Vagina (tissue), 2 donors: ENCODE measurements at places on chromosomes 1 and 21.
A peak's percentile ranks its signal among the peaks of the same experiment; 100 is the strongest.

DNA sequence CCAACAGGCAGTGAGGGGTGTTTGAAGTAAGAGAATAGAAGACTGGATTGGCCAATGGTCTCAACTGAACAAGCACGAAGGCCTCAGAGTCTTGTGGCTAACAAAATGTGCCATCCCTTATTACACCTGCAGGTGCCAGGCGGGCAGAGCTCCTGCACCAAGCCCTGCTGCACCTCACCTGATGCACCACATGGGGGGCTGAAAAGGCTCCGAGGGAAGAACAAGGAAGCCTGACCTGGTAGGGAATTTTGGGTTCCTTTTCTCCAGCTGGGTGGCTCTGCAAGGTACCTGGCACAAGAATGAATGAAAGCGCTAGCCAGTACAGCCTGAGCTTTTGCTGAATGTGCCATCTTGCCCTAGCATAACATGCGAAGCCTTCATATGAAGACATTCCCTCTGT is 9.7 kb downstream of the HSD3B1 start:
- H3K27me3 ChIP-seq = no peaks in the 10 kb centered on the region
- no peaks in the 10 kb centered on the region for H3K4me1 ChIP-seq
- no peak for DNase-seq
- H3K36me3 ChIP-seq = no peaks in the 10 kb centered on the region
- H3K4me3 ChIP-seq = no peak overlapping the region

DNA sequence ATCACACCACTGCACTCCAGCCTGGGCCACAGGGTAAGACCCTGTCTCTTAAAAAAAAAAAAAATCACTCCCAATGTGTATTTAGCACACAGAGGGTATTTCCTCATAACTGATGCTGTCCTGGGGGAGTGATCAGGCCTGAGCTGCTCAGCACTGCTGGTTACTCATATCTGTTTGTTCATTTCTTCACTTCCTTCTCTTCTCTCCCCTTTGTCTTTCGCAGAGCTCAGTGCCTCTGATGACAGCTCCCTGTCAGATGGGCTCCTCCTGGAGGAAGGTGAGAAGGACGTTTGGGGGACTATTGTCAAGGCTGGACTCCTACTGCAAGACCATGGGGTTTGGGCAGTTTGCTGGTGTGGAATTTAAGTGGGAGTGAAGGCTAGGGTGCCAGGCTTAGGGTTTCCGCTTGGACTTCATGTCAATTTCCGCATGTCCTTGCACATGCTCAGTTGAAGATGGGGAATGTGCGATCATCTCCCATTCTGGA is 13.0 kb downstream of the INAVA start:
- no peaks in the 10 kb centered on the region for H3K36me3 ChIP-seq
- no peak overlapping the region for H3K4me3 ChIP-seq
- no peak for DNase-seq
- no peaks in the 10 kb centered on the region for H3K27me3 ChIP-seq
- no peak overlapping the region for H3K27ac ChIP-seq
- H3K4me1 ChIP-seq = peaks cover 12% of the 10 kb centered on the region

GRCh38 chr1:33719771-33720670 is 143.9 kb upstream of the HMGB4 start:
- H3K27ac ChIP-seq = no peak overlapping the region
- no peaks in the 10 kb centered on the region for H3K4me1 ChIP-seq
- H3K36me3 ChIP-seq = no peaks in the 10 kb centered on the region
- H3K4me3 ChIP-seq = no peak overlapping the region
- H3K27me3 ChIP-seq = no peaks in the 10 kb centered on the region

DNA sequence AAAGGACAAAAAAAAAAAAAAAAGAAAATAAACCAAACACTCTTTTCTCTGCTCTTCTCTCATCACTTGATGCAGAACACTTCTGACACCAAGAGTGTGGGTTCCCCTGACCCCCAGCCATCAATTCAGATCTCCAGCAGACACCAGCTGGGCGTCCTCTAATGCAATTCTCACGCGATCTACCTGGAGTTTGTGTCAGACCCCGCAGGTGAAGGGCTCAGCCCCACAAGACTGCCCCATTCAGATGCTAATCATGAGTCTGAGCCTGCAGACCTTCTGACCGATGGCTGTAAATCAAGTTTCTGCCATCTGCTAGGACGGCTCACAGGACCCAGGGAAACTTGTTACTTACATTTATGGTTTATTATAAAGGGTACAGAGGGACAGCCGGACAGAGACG is 133.6 kb upstream of the C1orf174 start:
- no peak for DNase-seq
- no peak overlapping the region for H3K4me3 ChIP-seq
- H3K27me3 ChIP-seq = no peaks in the 10 kb centered on the region
- no peaks in the 10 kb centered on the region for H3K36me3 ChIP-seq
- H3K27ac ChIP-seq = no peak overlapping the region

DNA sequence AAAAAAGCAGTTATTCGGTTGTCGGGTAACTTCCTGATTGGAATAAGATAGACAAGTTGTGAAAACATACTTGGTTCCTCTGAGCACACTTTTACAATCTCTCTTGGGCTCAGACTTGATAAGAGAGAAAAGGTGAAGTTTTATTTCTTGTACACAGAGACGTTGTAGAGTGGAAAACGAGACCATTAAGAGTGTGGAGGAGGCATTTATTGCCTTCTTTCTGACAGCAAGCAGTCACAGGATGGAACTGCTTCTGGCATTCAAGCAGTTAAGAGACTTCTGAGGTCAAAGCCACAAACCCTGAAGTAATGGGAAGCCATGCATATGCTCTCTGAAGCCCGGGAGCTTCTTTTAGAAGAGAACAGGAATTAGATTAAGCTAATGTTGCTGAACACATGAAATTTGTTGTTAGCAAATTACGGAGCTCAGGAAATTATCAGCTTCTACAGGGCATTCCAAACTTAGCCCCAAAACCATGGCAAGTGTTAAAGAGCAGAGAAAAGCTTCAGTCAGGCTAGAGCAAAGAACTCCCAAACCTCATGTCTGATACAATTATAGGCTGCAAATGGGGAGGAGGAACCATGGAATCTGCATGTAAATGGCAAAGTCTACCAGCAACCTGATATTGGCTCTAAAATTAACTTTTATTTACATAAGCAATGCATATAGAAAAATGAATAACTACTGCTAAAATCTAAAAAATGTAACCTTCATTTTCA is 26.0 kb downstream of the S1PR1 start:
- no peaks in the 10 kb centered on the region for H3K4me1 ChIP-seq
- no peak for DNase-seq

- H3K36me3 ChIP-seq = no peaks in the 10 kb centered on the region
- H3K4me3 ChIP-seq = no peak overlapping the region
- no peak for DNase-seq
- H3K4me1 ChIP-seq = peaks cover 39% of the 10 kb centered on the region
Measured at GRCh38 chr1:31675161-31675560, 28.7 kb downstream of the COL16A1 start.

GRCh38 chr1:240100371-240100934 is 8.8 kb downstream of the FMN2 start:
- H3K27me3 ChIP-seq = no peaks in the 10 kb centered on the region
- H3K27ac ChIP-seq = no peak overlapping the region
- H3K36me3 ChIP-seq = no peaks in the 10 kb centered on the region
- H3K4me3 ChIP-seq = no peak overlapping the region
- DNase-seq = no peak

DNA sequence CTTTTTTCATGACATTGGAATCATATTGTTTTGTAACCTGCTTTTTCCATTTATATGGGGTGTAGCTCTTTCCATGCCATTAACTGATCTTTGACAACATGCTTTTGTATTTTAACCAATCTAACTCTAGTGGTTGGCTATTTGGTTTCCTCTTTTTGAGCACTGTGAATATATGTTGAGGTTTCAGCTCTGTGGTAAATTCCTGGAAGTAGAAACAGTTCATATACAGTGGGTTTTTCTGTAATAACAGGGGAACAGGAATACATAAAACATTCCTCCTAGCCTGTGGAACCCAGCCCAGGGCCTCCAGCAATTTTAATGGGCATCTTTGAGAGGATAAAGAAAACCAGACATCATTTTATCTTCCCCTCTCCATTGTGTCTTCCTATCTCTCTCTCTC is 17.4 kb downstream of the AZIN2 start:
- no peaks in the 10 kb centered on the region for H3K27me3 ChIP-seq
- H3K4me3 ChIP-seq = no peak overlapping the region

DNA sequence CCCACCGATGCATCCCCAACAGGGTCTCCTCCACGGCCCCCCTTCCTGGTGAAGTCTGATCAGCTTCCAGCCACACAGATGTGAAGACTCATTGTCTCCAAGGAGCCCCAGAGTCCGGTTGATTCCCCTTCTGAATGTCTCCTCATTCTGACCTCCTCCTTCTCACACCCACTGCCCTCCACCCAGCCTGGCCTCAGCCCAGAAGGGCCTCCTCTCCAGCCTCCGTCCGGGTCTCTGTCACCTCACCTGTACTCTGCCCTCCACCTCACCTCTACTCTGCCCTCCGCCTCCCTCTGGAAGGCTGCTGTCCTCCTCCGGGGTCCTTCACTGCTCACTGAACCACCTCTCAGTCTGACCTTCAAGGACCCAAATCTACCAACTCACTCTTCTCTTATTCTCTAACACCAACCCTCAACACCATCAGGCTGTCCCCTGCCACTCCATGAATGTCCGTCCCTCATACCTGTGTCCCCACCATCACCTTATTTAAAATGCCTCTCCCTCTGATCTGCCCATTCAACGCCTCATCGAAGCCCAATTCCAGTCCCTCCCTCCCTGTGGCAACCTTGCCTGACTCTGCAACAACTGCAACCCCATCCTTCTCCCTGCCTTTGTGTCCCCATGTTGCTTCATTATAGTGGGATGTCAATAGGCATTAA is 201.2 kb downstream of the TOMM20 start:
- no peak for DNase-seq
- no peaks in the 10 kb centered on the region for H3K36me3 ChIP-seq
- no peaks in the 10 kb centered on the region for H3K27me3 ChIP-seq
- H3K4me3 ChIP-seq = no peak overlapping the region
- peaks cover 29% of the 10 kb centered on the region for H3K4me1 ChIP-seq
- H3K27ac ChIP-seq = peak overlapping the region; percentile 88

DNA sequence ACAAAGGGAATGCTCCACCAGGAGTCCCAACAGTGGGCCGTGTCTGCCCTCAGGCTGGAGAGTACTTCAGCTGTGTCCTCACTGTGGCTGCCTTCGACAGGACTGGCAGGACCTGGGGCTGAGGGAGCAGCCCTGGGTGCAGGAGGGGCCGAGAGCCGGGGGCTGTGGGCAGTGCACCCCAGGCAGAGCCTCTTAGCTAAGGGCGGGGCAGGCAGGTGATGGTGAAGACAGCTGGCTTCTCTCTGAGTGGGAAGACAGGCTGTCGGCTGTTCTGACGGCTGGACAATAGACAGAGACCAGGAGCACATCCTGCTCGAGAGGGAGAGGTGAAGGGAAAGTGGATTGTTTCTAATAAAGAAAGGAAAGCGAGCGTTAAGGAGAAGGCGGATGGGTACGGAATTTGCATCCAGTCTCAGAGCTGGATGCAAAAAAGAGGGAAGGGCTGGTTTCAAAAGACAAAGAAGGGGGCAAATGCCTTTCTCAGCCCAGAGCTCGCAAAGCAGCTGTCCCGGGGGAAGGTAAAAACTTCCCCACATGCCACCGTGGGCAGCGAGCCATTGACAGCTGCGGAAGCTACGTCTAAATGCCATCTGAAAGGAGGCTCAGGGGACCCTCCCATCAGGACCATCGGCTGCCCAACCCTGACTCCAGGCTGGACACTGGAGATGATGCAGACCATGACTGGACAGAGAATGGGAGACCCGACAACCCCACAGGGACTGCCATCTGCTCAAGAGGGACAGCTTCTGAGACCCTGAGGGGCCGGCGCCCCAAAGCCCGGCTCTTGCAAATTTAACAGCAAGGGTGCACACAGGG is 92.0 kb downstream of the STUM start:
- no peak for DNase-seq
- peaks cover 45% of the 10 kb centered on the region for H3K4me1 ChIP-seq
- peaks cover 52% of the 10 kb centered on the region for H3K36me3 ChIP-seq
- H3K27ac ChIP-seq = peak overlapping the region; percentile 39
- H3K4me3 ChIP-seq = no peak overlapping the region

GRCh38 chr1:29650041-29650400 is 413.7 kb downstream of the PTPRU start:
- no peaks in the 10 kb centered on the region for H3K36me3 ChIP-seq
- DNase-seq = peak; percentile 11
- H3K27ac ChIP-seq = no peak overlapping the region
- no peak overlapping the region for H3K4me3 ChIP-seq

DNA sequence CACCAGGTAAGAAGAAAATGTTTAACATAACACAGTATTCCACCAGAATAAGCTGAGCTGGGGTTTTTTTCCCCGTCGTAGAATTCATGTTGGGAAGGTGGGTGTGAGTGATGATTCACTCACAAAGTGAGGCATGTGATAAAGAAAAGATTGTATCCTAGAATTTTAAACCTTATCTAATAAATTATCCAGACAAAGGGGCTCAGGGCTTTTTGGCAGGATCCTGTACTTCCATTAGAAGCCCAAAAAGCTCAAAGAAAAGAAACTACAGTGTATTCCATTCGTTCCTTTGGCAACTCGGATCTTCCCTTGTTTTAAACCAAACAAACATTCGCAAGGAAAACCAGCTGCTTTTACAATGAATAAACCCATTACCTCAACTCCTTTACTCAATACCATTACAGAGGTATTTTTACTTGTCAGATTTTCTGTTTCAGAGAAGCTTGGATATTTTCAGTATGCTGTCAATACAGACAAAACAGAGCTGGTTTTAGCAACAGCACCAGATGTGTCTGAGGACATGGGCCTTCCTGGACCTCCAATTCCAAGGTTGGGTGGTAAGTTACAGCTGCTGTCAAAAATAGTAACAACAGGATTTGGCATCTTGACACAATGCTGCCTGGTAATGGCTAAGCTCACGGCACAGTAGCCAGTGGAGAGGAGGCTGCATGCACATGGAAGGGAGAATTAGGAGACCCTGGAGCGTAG is 159.9 kb upstream of the RUNX1 start:
- no peak for DNase-seq
- H3K4me1 ChIP-seq = peaks cover 32% of the 10 kb centered on the region
- H3K36me3 ChIP-seq = no peaks in the 10 kb centered on the region
- H3K4me3 ChIP-seq = no peak overlapping the region

DNA sequence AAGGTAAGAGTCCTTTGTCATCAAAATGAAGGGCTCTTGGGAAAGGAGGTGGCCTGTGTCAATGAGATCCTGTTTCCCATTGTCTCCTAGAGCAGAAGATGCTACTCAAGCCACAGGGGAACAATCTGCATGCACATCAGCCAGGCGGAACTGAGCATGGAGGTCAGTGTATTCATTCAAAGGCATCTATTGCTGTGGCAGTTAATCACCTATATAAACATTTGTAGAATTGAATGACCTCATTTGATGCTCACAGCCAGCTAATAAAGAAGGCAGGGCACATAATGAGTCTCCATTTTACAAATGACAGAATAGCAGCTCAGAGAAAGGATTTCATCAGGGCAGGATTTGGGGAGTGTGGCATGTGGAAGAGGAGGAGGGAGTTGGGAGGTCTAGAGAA is 5.7 kb upstream of the FYB2 start:
- no peaks in the 10 kb centered on the region for H3K27me3 ChIP-seq
- peaks cover 4% of the 10 kb centered on the region for H3K4me1 ChIP-seq
- H3K27ac ChIP-seq = no peak overlapping the region
- H3K36me3 ChIP-seq = no peaks in the 10 kb centered on the region
- no peak for DNase-seq
